ENCODE measurements at places on chromosomes 5 and 9. TPM values are rescaled to one million over a fixed set of nuclear protein-coding genes. Genes with fewer than 3 reads are reported as not detected.

- H3K27ac ChIP-seq, result no peak overlapping the region
- H3K4me3 ChIP-seq, result no peak overlapping the region
- H3K36me3 ChIP-seq, result peaks cover 18% of the 10 kb centered on the region
- DNase-seq, result no peak
- no peaks in the 10 kb centered on the region for H3K4me1 ChIP-seq
Observed at GRCh38 chr9:91333551-91333950, 28.2 kb downstream of the AUH start.

DNA sequence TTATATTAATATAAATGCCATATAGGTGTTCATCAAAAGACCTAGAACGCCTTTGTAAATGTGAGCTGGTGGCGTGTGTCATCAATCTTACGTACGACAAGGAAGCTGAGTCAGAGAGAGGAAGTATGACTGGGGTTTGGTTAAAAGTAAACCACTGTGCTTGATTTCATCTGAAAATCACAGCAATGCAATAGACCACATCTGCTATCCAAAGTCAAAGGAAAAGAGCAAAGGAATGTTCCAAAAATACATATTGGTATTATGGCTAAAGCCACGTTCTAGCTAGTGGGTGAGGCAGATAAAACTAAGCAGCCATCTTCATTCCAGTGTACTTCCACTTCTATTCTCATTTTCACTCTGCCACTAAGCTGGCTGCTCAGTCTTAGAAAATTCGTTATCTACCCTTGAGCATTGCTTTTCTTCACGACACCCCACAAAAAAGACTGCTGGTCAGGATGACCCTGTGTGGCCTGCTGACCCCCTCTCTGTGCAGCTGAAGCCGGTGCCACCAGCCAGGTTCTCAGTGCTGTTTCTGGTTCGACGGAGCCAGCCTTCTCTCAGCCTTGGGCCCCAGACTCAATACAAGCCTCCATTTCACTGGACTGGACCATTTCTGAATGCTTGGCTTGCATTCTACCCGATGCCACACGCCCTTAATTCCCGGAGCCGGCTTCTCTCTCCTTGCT is 23.8 kb downstream of the SHC3 start:
- H3K27me3 ChIP-seq, result no peaks in the 10 kb centered on the region
- DNase-seq, result no peak
- H3K4me1 ChIP-seq, result no peaks in the 10 kb centered on the region
- H3K27ac ChIP-seq, result no peak overlapping the region

The TRIP13 gene
- 1.8 TPM for total RNA-seq

DNA sequence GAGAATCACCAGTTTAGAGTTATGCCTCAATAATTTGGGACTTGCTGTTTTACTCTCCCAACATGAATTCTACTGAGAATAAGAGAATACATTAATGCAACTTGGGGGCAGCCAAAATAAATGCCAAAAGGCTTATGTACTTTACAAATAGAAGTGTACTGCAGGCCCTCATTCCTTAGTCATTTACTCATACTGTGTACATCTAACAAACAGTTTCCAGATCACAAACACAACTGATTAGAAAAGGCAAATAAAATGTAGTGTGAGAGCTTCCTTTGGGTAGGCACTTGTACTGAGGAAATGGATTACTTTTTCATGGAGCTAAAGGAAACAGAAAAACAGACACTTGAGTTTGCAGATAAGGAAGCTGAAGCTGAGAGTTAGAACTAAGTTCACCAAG is 12.6 kb downstream of the ANKDD1B start:
- H3K4me1 ChIP-seq, result peaks cover 16% of the 10 kb centered on the region
- no peaks in the 10 kb centered on the region for H3K27me3 ChIP-seq
- no peak overlapping the region for H3K4me3 ChIP-seq
- no peak overlapping the region for H3K27ac ChIP-seq
- H3K36me3 ChIP-seq, result no peaks in the 10 kb centered on the region

All from suprapubic skin (tissue), 4 donors.